Activated CD4-positive, alpha-beta T cell treated with anti-CD3 and anti-CD28 coated beads for 36 hours (primary cell): ENCODE measurements at places on chromosomes 3 and 15. TPM values are rescaled to one million over a fixed set of nuclear protein-coding genes. Genes with fewer than 3 reads are reported as not detected.

GRCh38 chr3:38634111-38634510 is 15.4 kb downstream of the SCN5A start:
- no peaks in the 10 kb centered on the region for H3K36me3 ChIP-seq
- DNase-seq: no peak
- H3K27me3 ChIP-seq: no peaks in the 10 kb centered on the region
- H3K4me1 ChIP-seq: no peaks in the 10 kb centered on the region
- no peak overlapping the region for H3K4me3 ChIP-seq
- H3K27ac ChIP-seq: no peak overlapping the region

SLC12A1 gene
- not detected for total RNA-seq

MKRN2 gene
- total RNA-seq: 24.9 TPM

UPK1B gene
- 0.25 TPM for total RNA-seq

FAIM gene
- total RNA-seq: 4.0 TPM

TAGLN3 gene
- 3.2 TPM for total RNA-seq
